ENCODE measurements at places on chromosomes 16 and 17. TPM values are rescaled to one million over a fixed set of nuclear protein-coding genes. Genes with fewer than 3 reads are reported as not detected.

CMTM2 gene
- total RNA-seq = not detected

DNA sequence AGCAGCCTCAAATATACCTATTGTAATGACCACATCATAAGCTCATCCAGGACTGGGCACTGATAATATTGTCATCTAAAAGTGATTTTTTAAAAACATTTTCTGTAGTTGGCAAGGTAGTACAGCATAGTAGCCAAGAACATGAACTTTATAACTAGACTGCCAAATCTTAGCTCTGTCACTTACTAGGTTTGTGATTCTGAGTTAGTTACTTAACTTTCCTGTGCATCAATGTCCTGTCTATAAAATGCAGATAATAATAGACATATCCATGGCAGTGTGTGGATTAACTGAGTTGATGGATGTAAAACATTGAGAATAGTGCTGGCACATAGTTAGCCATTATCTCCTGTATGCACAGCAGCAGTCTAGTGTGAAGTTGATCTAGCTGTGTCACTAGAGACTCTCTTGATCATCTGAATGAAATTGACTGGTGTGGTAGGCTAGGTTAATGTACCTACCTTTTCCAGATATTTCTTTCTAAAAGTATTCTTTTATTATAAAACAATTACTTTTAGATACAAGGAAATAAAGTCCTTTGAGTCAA is 101.5 kb downstream of the STXBP4 start:
- H3K27me3 ChIP-seq = no peaks in the 10 kb centered on the region
- no peak overlapping the region for H3K4me3 ChIP-seq
- no peaks in the 10 kb centered on the region for H3K4me1 ChIP-seq
- no peak overlapping the region for H3K27ac ChIP-seq

DNA sequence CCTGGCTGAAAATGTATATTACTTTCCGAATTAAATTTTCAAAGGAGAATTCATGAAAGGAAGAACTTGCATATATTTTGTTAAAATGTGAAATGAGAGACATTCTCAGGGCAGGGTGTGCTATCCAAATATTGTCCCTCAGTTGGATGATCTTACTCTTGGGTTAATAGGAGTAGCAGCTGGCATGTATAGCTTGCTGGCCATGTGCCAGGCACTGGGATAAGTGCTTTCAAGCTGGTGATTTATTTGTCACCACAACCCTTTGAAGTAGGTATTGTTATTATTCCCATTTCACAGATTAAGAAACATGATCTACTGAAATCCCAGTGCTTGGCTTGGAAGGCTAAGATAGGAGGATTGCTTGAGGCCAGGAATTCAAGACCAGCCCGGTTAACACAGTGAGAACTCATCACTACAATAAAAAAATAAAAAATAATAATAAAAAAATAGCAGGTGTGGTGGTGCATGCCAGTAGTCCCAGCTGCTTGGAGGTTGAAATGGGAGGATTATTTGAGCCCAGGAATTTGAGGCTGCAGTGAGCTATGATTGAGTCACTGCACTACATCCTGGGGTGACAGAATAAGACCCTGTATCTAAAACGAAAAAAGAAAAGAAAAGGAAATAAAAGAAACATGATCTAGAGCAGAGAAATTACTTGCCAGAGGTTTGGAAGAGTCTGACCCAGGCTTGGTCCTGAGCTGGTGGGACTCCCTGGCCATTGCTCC is 11.6 kb upstream of the MPHOSPH6 start:
- H3K4me3 ChIP-seq = no peak overlapping the region
- no peaks in the 10 kb centered on the region for H3K36me3 ChIP-seq
- H3K4me1 ChIP-seq = no peaks in the 10 kb centered on the region

GJD3 gene
- total RNA-seq = 0.39 TPM

GRCh38 chr16:1102921-1103635 is 7.0 kb upstream of the C1QTNF8 start:
- no peak overlapping the region for H3K27ac ChIP-seq
- DNase-seq = peak; percentile 19
- H3K27me3 ChIP-seq = no peaks in the 10 kb centered on the region
- no peak overlapping the region for H3K4me3 ChIP-seq

C16orf89 gene
- total RNA-seq = not detected

DNA sequence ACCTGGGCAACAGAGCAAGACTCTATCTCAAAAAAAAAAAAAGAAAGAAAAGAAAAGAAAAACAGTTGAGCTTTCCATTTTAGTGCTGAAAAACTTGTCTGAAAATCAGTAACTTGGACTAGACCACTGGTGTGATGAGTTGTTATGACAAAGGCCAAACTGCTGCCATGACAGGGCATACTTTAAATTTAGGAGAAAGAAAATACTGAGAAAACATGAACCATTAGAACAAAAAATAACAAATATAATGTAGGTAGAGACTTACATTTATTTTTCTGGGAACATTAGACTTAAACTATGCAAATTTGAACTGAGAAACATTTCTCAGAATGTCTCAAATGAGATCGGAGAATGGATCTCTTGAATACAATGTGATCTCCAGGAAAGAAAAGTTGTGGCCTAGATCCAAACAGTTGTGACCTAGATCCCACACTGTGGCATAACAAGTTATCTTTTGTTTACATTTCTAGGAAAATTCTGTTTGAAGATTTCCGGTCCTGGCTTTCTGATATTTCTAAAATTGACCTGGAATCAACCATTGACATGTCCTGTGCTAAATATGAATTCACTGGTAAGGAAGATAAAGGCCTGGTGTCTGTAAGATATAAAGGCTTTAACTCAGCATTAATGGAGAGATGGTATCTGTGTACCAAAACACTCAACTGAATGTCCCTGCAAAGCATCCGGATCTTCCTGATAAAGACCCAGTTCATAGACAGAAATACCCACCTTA is 10.9 kb downstream of the OGFOD1 start:
- DNase-seq = no peak
- no peak overlapping the region for H3K27ac ChIP-seq
- H3K36me3 ChIP-seq = peaks cover 43% of the 10 kb centered on the region
- no peaks in the 10 kb centered on the region for H3K27me3 ChIP-seq
- H3K4me3 ChIP-seq = no peak overlapping the region

DNA sequence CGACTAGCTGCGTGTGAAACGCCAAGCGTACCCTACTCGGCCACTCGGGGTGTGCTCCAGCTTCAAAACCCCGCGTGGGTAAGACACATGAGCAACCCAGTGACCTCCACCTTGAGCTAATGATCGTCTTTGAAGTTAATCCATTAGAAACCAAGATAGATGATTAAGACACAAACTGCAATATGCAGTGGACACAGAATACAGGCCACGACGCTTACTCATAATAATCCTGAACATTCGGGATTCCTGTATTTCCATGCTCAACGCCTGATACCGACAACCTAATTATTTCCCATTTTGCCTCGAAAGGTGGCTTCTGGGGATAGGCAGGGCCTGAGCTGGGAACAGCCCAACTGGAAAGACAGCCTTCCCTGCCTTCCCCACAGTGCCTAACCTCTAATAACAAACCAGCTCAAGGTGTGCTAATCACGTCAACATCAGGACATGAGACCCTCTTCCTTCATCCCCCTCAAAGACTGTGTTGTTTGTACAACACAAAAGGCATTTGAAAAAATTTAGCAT is 504 bp upstream of the COPRS start:
- peaks cover 12% of the 10 kb centered on the region for H3K4me1 ChIP-seq
- no peaks in the 10 kb centered on the region for H3K27me3 ChIP-seq
- no peak for DNase-seq
- H3K36me3 ChIP-seq = peaks cover 11% of the 10 kb centered on the region
- no peak overlapping the region for H3K27ac ChIP-seq

GRCh38 chr17:8951206-8951605 is 14.3 kb downstream of the PIK3R5 start:
- no peak overlapping the region for H3K4me3 ChIP-seq
- no peaks in the 10 kb centered on the region for H3K27me3 ChIP-seq
- H3K36me3 ChIP-seq = no peaks in the 10 kb centered on the region
- no peaks in the 10 kb centered on the region for H3K4me1 ChIP-seq
- no peak overlapping the region for H3K27ac ChIP-seq

KRT12 gene
- not detected for total RNA-seq

DNA sequence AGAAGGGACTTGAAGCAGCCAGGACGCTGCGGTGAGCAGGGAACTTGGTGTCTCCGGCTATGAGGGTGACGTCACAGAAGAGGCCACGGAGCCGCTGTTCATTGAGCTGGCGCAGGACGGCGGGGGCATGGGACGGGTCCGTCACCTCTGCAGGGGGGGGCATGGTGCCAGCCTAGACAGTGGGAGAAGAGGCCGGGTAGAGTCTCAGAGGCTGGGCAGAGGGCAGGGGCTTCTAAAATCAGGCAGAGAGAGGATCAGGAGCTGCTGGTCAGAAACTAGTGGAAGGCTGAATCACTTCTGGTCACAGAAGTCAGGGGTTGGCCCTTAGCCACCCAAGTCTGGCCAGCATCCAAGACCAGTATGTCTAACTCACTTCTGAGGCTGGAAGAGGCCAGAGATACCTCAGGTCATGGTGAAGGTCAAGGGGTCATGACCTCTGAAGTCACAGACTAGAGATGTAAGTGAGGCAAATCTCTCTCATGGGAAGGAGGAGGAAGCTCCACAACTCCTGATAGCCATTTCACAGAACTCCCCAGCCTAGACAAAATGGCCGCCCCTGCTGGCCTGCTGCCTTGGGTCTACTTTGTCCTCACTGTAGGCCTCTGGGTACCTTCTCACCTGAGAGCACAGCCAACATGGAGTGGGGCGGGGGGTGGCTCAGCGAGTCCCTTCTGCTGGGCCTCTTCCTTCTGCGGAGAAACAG is 12.6 kb downstream of the ZBTB4 start:
- no peak overlapping the region for H3K27ac ChIP-seq
- no peaks in the 10 kb centered on the region for H3K4me1 ChIP-seq
- peaks cover 16% of the 10 kb centered on the region for H3K36me3 ChIP-seq

- no peak overlapping the region for H3K4me3 ChIP-seq
- no peak for DNase-seq
- H3K27me3 ChIP-seq = no peaks in the 10 kb centered on the region
- H3K27ac ChIP-seq = no peak overlapping the region
Observed at GRCh38 chr17:19242926-19243325, 5.8 kb downstream of the EPN2 start.

- H3K27ac ChIP-seq = no peak overlapping the region
- no peak for DNase-seq
Observed at GRCh38 chr17:51045621-51046020, 75.0 kb downstream of the SPAG9 start.

TXNDC17 gene
- total RNA-seq = 101 TPM
